SW 1271 (cell line): ENCODE measurements at places on chromosomes 3 and 15.

DNA sequence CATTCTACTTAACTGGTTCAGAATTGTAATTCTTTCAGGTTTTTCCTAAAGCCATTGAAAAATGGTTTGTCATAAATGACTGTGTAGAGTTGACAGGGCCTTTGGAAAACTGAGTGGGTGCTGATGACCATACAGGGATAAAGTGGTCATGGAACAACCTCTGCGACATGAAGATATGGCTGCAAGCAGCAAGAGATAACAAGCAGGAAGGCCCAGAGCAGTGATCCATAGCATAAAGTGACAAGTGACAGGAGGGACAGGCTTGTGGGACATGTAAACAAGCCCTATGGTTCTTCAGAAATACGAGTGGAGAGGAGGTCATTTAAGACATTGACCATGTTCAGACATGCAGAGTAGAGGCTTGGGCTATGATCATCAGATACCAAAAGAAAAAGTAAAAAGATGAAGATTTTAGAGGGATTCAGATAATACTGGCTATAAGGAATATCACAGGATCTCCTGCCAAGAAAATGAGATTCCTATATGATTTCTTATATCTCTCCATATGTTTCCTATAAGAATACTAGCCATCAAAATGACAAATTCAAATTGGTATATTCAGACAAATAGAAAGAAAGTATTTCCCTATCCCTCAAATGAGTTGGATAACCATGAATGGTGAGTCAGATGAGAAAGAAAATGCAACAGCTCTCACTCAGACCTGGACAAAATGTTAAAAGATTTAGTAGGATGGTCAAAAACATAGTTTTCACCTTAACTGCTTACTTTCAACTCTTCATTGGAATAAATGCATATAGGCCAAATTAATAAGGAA lies 827.6 kb upstream of the CFAP20DC start:
- no peak for DNase-seq

- no peak for DNase-seq
Observed at GRCh38 chr3:57184526-57184925, 15.3 kb downstream of the HESX1 start.

DNA sequence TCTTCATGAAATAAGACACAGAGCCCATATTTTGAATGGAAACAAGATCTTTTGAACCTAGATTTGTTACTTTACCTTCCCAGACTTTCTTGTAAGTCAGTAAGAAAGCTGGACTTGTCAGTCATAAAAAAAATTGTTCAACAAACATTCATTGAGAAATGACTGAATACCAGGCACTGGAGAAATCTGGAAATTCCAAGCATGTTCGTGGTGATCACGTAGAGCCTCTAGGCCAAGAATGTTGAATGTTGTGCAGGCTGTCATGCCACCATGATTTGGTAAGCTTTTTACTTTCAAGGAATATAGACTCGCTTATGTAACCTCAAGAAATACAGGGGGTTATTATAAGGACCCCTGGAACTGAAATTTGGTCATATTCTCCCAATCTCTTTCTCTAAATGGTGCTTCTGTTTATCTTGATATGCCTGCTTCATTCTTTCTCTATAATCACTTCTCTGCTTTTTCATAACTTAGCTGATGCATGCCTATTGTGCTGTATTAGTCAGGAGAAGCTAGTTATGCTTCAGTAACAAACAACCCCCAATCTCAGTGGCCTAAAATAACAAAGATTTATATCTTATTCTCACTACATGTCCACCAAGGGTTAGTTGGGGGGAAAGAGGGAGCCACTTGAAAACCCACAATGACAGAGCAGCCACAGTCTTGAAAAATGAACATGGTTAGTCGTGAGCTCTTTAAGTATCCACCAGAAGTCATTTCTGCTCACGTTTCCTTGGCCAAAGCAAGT lies 3.4 kb upstream of the TPM1 start:
- no peak for DNase-seq

GRCh38 chr15:86837294-86838061 lies 757.8 kb downstream of the AGBL1 start:
- no peak for DNase-seq

- no peak for DNase-seq
Observed at GRCh38 chr3:101138817-101139216, 145.6 kb upstream of the ABI3BP start.

GRCh38 chr15:74263466-74263865 lies 27.3 kb downstream of the CCDC33 start:
- DNase-seq: no peak

- DNase-seq: no peak
Observed at GRCh38 chr3:30604093-30604492, 2.3 kb upstream of the TGFBR2 start.

DNA sequence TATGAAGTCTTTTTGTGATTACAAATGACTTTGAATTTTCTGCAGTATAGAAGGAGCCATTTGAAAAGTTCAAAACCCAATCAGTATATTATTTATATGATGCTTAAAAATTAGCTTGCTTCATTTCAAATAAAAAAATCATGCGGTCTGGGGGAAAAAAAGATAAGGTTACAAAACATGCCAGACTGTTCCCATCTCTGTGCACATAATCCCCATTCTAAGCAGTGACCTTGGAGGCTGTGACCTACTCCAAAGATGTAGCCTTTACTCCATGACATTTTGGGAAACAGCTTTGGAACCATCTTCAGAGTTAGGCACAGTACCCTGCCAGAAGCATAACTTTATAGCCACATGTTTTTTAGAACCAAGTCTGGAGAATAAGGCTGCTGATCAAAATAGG lies 447.7 kb upstream of the WNT5A start:
- DNase-seq: no peak

GRCh38 chr3:56782906-56783305 lies 18.8 kb downstream of the ARHGEF3 start:
- DNase-seq: no peak

GRCh38 chr15:57505056-57505715 lies 86.5 kb upstream of the MYZAP start:
- no peak for DNase-seq

DNA sequence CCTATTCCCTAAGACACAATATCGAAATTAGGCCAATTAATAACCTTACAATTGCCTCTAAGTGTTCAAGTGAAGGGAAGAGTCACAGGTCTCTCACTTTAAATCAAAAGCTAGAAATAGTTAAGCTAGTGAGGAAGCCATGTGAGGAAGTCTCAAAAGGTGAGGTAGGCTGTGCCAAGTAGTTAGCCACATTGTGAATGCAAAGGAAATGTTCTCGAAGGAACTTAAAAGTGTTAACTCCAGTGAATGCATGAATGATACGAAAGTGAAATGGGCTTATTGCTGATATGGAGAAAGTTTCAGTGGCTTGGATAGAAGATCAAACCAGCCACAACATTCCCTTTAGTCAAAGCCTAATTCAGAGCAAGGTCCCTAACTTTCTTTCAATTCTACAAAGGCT lies 59.1 kb downstream of the KLF13 start:
- no peak for DNase-seq

- no peak for DNase-seq
Observed at GRCh38 chr15:77738441-77739302, 106.0 kb upstream of the LINGO1 start.

DNA sequence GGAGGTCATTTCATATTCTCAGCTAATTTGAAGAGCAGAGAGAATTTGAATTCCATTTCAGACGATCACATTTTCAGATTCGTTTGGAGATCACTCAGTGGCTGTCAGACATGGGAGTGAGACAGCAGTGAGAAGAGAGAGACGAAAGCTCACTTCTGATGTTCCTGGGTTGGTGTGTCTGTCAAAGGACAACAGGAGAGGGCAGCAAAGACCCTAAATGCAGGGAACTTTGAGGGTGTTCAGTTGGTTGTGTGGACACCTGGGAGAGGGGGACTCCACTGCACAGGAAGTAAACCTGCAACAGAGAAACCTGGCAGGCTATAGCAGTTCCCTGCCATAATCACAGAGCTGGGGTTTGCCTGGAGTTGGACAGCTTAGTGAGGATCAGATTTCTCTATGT lies 675.1 kb downstream of the SQOR start:
- DNase-seq: no peak

- DNase-seq: no peak
Observed at GRCh38 chr3:31728403-31728802, 195.7 kb downstream of the STT3B start.

DNA sequence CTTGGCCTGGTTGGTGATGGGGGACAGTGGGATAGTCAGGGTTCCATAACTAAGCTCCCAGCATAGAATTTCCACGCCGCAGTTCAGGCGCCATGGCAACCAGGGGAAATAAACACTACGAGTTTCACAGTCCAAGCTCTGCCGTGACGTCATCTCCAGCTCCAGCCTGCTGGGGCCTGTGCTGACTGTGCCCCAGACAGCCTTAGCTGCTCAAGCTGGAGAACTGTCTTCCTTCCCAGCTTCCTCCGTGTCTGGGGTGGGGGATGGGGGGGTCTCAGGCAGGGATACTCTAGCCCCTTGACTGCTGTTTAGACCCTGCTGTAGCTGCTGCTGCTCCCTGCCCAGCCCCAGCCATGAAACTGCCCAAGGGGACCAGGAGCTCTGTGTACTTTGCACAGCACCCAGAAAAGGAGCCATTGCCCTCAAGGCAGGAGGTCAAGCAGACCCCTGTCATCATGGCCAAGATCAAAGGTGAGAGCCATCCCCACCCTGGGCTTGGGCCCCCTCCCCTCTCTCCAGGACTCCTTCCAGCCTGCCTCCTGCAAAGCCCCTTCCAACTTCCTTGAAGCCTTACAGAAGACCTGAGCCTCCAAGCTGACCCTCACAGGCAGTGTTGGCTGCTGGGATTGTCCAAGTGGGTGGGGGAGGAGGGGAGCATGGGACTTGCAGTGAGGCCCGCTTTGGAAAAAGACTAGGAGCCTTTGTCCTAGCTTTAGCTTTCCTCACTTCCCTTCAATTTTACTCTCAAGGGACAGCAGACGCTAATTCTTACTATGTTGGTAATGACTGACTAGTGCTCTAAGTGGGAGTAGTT lies 11.4 kb upstream of the CSPG4 start:
- no peak for DNase-seq

DNA sequence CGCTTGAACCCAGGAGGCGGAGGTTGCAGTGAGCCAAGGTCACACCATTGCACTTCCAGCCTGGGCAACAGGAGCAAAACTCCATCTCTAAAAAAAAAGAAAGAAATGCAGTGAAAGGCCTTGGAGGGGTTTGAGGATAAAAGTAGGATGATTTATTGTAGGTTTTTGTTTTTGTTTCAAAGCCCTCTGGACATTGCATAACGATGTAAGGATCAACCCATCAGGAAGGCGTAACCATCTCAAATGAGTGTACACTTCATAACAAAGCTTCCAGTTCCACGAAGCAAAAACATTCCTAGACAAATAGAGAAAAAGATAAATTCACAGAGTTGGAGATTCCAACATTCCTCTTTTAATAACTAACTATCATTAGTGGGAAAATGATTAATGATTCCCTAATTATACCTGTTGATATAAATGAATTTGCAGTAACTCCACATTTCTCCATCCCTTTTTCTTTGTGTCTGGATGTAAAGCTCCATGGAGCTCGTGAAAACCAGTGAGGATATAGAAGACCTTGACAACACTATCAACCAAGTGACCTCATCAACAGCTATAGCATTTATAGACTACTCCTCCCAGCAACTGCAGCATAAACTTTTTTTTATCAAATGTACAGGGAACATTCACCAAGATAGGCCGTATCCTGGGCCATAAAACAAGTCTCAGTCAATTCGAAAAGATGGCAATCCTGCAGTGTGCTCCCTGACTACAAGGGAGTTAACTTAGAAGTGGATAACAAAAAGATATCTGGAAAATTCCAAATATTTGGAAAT lies 48.7 kb upstream of the PPP4R2 start:
- DNase-seq: no peak

- no peak for DNase-seq
Observed at GRCh38 chr3:88025001-88025552, 33.7 kb downstream of the CGGBP1 start.

- no peak for DNase-seq
Observed at GRCh38 chr3:150141790-150142326, 171.2 kb upstream of the PFN2 start.

GRCh38 chr3:97974996-97975395 lies 2.8 kb upstream of the RIOX2 start:
- DNase-seq: no peak

- DNase-seq: no peak
Observed at GRCh38 chr3:150577855-150578254, 25.3 kb upstream of the SELENOT start.

DNA sequence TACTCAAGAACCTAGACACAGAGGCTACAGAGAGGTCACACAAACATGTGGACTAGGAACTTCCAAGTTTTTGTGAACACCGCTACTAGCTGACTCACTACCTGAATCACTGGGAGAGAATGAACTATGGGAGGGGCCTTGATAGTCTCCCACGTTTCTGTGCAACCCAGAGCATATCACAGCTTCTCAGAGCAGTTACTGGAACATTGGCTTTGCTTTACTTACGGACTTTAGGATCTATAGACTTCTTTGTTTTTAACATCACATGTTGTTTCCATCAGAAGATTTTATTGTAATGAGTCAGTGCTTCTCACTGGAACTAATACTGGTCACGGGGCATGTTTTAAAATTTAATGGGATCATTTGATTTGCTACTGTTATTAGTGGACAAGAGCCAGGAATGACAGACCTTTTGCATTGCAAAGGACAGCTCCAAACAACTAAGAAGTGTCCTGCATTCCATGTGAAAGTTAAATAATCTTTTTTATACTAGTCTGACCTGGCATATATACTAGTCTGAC lies 35.6 kb downstream of the RTP4 start:
- DNase-seq: peak; percentile 66

GRCh38 chr3:127729556-127730056 lies 56.9 kb downstream of the ABTB1 start:
- DNase-seq: no peak

- no peak for DNase-seq
Observed at GRCh38 chr3:110598847-110599490, 472.6 kb upstream of the NECTIN3 start.

DNA sequence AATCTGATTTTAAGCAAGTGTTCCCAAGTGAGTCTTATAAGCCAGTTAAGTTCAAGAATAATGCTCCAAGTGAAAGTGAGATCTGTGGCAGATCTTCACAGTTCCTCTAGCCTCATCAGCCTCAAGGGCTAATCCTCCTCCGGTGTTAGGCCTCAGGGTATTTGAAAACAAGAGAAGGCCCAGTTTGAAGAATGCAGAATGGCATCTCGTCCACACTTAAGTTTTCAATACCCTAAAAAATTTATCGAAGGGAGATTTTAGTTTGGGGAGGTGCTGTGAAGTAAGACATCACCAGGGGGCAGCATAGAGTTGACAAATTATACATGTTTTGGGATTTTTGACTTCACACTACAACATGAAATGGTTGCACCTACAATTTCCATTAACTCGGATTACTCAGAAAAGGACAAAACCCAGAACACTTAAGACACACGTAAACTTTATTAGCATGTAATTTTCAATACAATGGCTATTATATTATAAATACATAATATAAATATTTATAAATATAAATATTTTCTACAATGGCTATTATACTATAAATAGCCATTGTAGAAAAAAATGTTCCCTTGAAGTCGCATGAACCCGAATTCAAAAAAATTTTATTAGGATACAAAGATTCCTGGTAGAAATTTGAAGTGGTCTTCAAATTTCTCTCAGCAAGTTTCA lies 2.3 kb upstream of the TMEM266 start:
- DNase-seq: no peak

DNA sequence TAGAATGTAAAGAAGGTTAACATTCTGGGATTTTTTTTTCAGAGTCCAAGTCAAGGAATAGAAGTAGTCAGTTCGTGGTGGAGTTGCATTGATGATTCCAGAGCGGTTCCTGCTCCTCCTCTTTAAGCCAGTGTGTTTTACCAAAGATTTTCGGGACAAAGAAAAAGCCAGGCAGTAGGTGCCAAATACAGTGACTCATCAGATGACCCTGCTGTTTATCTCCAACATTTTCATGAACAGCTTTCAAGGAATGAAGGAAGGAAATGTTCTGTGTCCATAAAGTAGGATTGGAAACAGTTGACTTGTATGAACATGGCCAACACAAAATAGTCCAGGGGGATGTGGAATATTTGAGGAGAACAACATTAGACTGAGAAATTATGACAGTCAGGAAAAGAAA lies 142.4 kb upstream of the TMC3 start:
- no peak for DNase-seq
